ENCODE measurements at places on chromosomes 6 and 20. TPM values are rescaled to one million over a fixed set of nuclear protein-coding genes. Genes with fewer than 3 reads are reported as not detected.

DNA sequence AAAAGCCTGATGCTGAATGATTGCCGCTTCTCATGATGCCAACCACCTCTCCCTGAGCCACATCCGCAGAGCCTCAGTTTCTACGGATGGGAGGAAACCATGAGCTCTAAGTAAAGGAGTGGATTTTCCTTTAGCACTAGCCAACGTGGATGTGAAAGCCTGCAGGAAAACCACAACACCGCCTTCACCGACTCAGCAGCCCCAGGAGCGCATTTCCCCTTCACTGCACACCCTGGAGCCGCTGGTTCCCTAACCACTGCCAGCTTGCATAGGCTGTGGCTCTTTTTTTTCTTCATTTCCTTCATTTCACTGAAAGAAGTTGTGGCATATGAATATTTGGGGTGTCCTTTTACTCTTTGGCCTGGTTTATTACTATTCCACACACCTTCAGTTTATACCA lies 50.5 kb upstream of the SSTR4 start:
- no peak overlapping the region for H3K4me3 ChIP-seq
- DNase-seq, result no peak
- no peaks in the 10 kb centered on the region for H3K27me3 ChIP-seq
- H3K27ac ChIP-seq, result no peak overlapping the region

ZDHHC14 gene
- total RNA-seq, result 8.7 TPM

DNA sequence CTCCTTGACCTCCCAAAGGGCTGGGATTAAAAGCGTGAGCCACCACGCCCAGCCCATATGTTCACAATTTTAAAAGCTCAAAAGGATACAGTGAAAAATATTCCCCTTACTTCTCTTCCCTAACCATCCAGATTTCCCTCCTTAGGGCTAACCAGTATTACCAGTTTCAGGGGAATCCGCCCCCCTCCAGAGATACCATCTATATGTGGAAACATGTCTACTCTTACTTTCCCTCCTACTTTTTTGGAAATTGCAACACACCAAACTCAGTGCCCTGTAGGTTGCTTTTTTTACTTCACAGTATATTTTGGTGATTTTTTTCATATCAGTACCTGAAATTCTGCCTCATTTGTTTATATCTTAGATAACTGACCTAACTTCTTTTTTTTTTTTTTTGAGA lies 6.9 kb upstream of the RPL10A start:
- no peaks in the 10 kb centered on the region for H3K4me1 ChIP-seq
- no peak for DNase-seq
- H3K4me3 ChIP-seq, result no peak overlapping the region
- H3K27ac ChIP-seq, result no peak overlapping the region

CHRNA4 gene
- not detected for total RNA-seq

DNA sequence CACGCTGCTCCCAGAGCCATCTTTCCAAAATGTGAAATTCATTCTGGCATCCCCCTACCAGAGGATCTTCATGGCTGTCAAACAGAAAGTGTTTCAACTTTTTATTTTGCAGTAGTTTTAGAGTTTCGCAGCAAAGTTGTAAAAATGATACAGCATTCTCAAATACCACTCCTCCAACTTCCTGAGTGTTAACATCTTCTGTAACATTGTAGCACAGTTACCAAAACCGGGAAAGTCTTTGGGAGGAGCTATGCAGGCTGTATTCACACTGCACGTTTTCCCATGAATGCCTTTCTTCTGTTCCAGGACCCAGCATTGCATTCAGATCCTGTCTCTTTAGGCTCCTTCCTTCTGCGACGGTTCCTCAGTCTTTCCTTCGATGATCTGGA lies 30.1 kb downstream of the CDYL start:
- H3K4me1 ChIP-seq, result peaks cover 21% of the 10 kb centered on the region

DNA sequence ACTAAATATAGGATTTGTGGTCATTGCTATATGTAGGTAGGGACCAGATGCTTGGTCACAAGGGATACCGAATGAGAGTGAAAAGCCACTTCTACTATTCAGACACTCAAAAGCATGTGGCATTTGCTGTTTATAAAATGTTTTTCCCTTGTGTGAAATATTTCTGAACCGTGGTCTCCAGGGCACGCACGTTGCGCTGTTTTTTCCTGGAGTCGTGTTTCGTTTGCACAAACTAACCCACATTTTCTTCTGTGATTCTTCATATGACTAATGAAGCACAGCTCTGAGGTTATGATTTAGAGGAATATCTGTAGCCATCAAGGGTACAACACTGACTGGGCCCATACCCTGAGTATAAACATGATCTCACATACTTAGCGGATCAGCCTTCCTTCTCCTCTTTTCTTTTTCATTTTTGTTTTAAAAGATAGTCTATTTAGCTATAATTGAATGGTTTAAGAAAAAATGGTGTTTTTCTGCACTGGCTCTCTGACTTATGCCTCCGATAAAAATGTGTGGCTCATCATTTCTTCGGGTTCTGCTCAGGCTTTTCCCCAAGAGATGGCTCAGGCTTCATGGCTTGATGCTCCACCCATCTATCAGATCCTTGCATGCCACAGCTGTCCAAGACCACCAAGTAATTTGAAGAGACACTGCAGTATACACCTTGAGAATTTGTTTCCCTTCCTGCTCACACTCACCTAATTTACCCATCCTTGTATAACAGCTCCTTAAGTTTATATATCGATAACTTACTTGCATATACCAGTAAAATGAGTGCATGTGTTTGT lies 59.9 kb upstream of the HBS1L start:
- H3K27ac ChIP-seq, result peak overlapping the region; percentile 95
- H3K4me1 ChIP-seq, result peaks cover 75% of the 10 kb centered on the region
- DNase-seq, result peak; percentile 78
- H3K27me3 ChIP-seq, result no peaks in the 10 kb centered on the region

- H3K27me3 ChIP-seq, result peaks cover 2% of the 10 kb centered on the region
- H3K4me1 ChIP-seq, result peaks cover 17% of the 10 kb centered on the region
- DNase-seq, result peak; percentile 66
- H3K4me3 ChIP-seq, result peak overlapping the region; percentile 54
- H3K27ac ChIP-seq, result peak overlapping the region; percentile 49
- no peaks in the 10 kb centered on the region for H3K36me3 ChIP-seq
These were observed 172.4 kb downstream of the ADGB start for GRCh38 chr6:146770965-146771735.

GRCh38 chr20:38840894-38841470 lies 35.5 kb downstream of the PPP1R16B start:
- H3K27me3 ChIP-seq, result no peaks in the 10 kb centered on the region
- H3K36me3 ChIP-seq, result peaks cover 62% of the 10 kb centered on the region
- H3K27ac ChIP-seq, result peak overlapping the region; percentile 36
- H3K4me3 ChIP-seq, result peak overlapping the region; percentile 49

- peaks cover 30% of the 10 kb centered on the region for H3K4me1 ChIP-seq
- no peak for DNase-seq
- H3K36me3 ChIP-seq, result peaks cover 24% of the 10 kb centered on the region
- H3K27ac ChIP-seq, result no peak overlapping the region
These were observed 27.0 kb downstream of the SNX9 start for GRCh38 chr6:157850030-157850429.

DNA sequence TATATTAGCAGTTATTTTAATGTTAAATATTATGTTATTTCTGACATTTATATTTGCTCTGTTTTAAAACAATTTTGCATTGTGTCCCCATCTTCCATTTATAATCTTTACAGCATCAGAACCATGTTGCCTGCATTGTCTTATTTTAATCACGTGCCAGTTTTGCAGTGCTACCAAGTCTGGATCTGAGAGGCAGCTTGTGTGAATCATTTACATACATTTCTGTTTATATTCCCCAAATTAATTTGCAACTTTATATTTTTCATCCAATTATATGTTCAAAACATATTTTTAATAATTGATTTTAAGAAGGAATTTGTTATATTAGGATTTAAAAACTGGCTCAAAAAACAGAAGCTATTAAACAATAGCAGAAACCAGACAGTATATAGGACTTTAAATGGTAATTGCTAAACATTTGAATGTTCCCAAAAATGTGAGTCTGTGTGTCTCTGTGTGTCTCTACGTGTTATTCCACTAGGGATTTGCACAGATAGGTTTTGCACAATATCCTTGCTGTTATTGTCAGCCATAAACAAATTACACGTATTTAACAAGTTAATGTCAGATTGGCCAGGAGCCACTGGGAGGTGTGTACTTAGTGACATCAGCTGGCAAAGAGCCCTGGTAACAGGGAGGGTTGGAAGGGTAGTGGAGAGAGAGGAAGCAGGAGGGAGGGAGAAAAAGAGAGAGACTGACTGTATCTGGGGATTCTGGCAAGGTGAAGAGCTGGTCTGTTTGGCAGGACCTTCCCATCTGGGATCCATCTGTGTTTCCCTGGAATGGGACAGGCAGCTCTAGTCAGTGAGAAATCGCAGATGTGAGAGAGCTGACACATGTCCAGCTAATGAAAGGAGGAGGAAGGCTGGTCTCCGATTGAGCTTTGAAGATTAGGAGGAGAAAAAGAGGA lies 72.1 kb downstream of the CBFA2T2 start:
- no peak overlapping the region for H3K4me3 ChIP-seq
- H3K27me3 ChIP-seq, result no peaks in the 10 kb centered on the region

- no peaks in the 10 kb centered on the region for H3K27me3 ChIP-seq
- H3K36me3 ChIP-seq, result peaks cover 44% of the 10 kb centered on the region
- H3K4me1 ChIP-seq, result peaks cover 29% of the 10 kb centered on the region
- H3K27ac ChIP-seq, result no peak overlapping the region
- DNase-seq, result no peak
These were observed 3.0 kb upstream of the HUS1B start for GRCh38 chr6:659716-660581.

GRCh38 chr6:113584767-113585166 lies 272.4 kb upstream of the MARCKS start:
- H3K36me3 ChIP-seq, result no peaks in the 10 kb centered on the region
- no peaks in the 10 kb centered on the region for H3K27me3 ChIP-seq
- H3K4me1 ChIP-seq, result no peaks in the 10 kb centered on the region
- no peak overlapping the region for H3K4me3 ChIP-seq
- H3K27ac ChIP-seq, result no peak overlapping the region

All from activated CD4-positive, alpha-beta memory T cell treated with anti-CD3 and anti-CD28 coated beads, Interleukin-2, amount 10 ng/mL, durations not matched to agents 7 days and 5 days (primary cell).